ENCODE measurements at places on chromosomes 5 and 9. TPM values are rescaled to one million over a fixed set of nuclear protein-coding genes. Genes with fewer than 3 reads are reported as not detected.

The IRX4 gene
- 0.31 TPM for total RNA-seq

The ZER1 gene
- 14.0 TPM for total RNA-seq

The PDE8B gene
- total RNA-seq: 1.7 TPM

The ITGA2 gene
- total RNA-seq: 15.7 TPM

The CTSL gene
- total RNA-seq: 618 TPM

The ETF1 gene
- total RNA-seq: 120 TPM

The SLC34A3 gene
- 0.07 TPM for total RNA-seq

The PCDHB5 gene
- 1.6 TPM for total RNA-seq

The PCDHB15 gene
- total RNA-seq: 0.09 TPM

The GRXCR2 gene
- total RNA-seq: not detected

The CCNO gene
- 4.3 TPM for total RNA-seq

The PCDHB4 gene
- 0.07 TPM for total RNA-seq

The POU5F2 gene
- not detected for total RNA-seq

The PRR16 gene
- not detected for total RNA-seq

The NUTM2G gene
- total RNA-seq: not detected

The GCNT4 gene
- 0.16 TPM for total RNA-seq

The OSMR gene
- total RNA-seq: 47.0 TPM

The SLC6A18 gene
- total RNA-seq: not detected

The BTNL8 gene
- not detected for total RNA-seq

The OR13F1 gene
- not detected for total RNA-seq

The HMMR gene
- 21.5 TPM for total RNA-seq

The RAB3C gene
- total RNA-seq: not detected

The SLC6A19 gene
- 0.38 TPM for total RNA-seq

The GARIN3 gene
- total RNA-seq: not detected

The TRPM3 gene
- not detected for total RNA-seq

Data from A549 treated with Hydrocortisone at 1 μM for 4 hours (cell line).